ENCODE measurements at places on chromosomes 4 and X.

GRCh38 chr4:106679063-106679462 is 310.5 kb upstream of the GIMD1 start:
- DNase-seq, result no peak

DNA sequence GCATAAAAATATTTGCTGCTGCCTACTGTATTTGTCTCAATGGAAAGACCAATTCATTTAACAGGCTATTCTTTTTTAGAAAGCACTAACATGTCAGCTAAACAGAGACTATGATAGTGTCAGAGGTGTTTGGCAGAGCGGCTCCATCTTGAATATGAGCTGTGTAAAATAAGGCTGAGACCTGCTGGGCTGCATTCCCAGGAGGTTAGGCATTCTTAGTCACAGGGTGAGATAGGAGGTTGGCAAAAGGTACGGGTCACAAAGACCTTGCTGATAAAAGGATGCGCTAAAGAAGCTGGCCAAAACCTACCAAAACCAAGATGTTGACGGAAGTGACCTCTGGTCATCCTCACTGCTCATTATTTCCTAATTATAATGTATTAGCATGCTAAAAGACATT is 41.8 kb downstream of the NPY5R start:
- no peak for DNase-seq

DNA sequence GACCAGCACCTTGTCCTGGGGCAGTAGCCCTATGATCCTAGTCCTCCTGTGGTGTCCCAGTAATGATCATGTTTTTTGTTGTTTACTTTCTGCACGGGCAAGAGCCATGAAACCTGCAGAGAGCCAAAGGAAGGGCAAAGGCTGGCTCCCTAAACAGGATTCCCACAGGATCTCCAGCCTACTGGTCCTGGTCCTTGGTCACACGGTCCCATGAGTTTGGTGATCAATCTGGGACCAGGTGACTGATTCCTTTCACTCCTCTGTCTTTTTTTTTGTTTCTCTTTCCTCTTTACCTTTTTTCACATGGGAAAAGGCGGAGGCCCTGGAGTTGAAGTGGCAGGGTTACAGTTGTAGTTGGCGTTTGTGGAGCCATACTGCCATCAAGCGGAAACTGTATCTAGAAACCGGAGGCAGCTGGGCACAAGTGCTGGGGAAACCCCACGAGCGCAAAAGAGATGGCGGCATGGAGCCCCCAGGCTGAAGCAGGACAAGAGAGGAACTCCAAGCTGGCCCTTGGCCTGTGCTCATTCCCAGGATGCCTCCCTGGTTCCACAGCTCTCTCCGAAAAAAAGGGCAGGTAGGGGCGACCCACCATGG is 34.6 kb downstream of the NBDY start:
- DNase-seq, result no peak

DNA sequence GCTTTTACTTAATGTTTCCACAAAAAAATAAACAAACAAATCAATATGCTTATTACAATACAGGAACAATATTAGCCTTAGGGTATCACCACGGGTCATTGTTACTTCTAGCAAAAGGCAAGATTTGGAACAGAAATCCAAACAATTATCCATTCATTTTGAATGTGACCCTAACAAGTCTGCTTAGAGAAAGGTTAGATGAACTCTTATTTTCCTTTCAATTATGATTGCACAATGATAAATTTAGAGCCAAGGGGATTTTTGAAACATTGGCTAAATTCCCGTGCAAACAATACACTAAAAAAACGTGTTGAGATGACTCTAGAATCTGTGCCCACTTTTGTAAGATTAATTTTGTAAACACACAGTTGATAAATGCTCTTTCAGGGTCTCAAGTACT is 474.7 kb downstream of the PCDH7 start:
- DNase-seq, result no peak

GRCh38 chr4:38928568-38928967 is 61.0 kb downstream of the FAM114A1 start:
- DNase-seq, result no peak

GRCh38 chrX:4547213-4547836 is 833.9 kb upstream of the PRKX start:
- no peak for DNase-seq

DNA sequence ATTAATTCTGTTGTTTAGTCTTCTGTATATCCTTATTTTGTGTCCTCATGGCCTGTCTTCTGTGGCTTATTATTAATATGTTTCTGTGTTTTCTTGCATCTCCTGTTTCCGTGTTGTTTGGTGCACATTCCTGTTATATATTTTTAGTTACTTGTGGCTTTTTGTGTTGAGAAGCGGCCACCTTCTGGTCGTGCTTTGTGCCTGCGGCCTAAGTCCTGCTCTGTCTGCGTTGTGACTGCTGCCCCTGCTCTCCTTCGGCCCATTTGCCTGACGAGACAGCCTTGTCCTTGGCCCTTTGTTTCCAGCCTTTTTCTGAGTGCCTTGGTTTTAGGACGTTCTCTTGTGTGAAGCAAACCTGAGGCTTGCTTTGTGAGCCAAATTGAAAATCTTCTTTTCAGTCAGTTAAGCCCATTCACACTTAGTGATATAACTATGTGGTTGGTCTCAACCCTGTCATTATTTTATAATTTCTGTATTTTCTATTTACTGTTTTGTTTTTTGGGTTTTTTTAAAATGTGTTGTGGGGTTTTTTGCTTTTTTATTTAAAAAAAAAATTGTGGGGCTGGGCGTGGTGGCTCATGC is 43.8 kb downstream of the TNIP2 start:
- DNase-seq, result no peak

- DNase-seq, result no peak
These were observed 72.8 kb upstream of the MTNR1A start for GRCh38 chr4:186628058-186628711.

GRCh38 chr4:40199999-40200874 is 3.4 kb downstream of the RHOH start:
- no peak for DNase-seq

GRCh38 chrX:71542411-71542810 is 9.5 kb downstream of the OGT start:
- DNase-seq, result no peak

DNA sequence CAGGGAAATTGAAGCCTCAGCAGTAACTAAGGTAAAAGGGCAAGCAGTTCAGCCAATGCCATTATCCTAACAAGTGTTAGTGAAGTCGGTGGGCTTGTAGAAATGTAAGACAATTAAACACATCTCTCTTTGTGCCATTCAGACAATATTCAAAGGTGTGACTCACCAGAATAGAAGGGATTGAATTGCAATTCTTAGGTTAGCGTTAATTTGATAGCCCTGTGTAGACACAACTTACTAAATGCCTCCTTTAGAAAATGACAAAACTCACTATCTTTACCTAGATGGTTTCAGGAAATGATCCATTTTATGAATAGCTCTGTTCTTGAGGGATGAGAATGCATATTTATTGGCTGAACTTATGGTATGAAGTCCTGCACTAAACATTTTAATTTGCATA is 35.2 kb downstream of the RPA4 start:
- DNase-seq, result no peak

GRCh38 chr4:1595789-1596325 is 88.3 kb downstream of the FAM53A start:
- no peak for DNase-seq

GRCh38 chr4:147944249-147944648 is 212.4 kb downstream of the ARHGAP10 start:
- DNase-seq, result no peak

DNA sequence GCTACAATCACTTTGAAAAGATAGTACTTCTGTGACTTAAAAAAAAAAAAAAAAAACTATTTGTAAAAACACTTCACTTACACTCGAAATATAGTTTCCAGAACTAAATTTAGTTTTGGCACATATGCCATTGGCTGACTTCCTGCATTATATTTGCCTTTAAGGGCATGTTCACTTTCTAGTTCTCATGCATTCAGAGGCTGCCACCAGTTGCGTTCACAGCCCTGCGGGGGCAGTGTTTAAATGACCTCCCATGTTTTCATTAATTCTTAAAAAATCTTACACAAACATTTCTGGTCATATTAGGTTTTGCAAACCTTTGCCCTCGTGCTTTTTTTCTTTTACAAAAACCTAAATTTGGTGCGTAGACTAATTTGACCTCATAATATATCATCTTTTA is 12.4 kb upstream of the ARHGAP6 start:
- DNase-seq, result no peak

DNA sequence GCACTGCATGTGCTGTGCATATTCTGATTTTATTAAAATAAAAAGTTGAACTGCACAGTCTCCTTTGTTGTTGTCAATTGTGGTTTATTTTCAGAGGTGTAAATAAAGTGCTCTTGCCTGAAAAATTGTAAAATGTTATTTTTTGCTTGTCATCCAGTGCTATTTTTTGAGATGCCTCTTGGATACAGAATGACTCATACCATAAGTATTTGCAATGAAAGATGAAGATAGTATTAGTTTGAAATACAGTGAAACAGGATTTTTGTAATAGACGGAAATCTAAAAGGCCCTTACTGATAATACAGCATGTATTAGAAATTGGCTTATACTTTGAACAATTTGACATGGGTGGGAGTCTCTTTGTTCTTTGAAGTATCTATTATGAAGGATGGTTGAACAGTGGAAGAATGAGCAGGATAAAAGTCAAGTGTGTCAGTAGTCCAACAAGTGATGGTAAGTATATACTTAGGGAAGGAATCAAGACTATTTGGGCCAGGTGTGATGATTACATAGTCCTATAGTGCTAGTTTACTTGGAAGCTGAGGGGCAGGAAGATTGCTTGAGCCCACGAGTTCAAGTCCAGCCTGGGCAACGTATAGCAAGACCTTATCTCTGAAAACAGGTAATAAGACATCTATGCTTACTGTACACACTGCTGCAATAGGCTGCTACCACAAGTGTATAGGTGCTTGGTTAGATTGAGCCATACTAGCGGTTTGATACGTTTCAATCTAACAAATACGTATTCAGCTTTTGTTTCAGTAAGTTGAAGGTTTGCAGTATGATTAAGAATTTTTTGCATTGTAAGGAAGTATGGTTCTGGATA is 16.4 kb downstream of the DDX3X start:
- DNase-seq, result no peak

All from activated naive CD8-positive, alpha-beta T cell treated with anti-CD3 and anti-CD28 coated beads, Interleukin-2, amount 50 U/mL, for 16 hours (primary cell).